ENCODE measurements at places on chromosomes 7 and 10.

DNA sequence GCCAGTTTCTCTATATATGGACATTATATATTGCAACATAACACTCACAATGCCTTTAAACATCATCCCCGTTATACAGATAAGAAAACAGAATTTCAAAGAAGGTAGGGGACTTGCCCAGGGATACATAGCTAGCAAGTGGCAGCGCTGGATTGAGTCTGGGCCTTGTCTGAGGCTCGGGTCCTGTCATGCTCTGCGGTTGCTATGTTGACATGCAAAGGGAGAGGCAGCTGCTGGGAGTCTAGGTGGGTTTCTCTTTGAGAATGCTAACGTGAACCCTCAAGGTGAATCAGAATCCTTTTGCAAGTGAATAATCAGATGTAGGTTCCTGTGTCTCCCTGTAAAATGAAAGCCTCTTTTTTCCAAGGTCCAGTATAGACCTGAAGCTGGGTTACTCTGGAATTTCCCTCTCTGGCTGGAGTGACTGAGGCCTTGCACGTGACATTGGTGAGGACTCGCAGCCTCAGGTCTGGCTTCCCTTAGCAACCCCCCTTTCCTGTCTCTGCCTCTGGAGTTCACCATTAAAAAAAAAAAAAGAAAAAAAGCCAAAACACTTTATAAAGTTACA, 38.9 kb downstream of the TCF7L2 start:
- DNase-seq = no peak

DNA sequence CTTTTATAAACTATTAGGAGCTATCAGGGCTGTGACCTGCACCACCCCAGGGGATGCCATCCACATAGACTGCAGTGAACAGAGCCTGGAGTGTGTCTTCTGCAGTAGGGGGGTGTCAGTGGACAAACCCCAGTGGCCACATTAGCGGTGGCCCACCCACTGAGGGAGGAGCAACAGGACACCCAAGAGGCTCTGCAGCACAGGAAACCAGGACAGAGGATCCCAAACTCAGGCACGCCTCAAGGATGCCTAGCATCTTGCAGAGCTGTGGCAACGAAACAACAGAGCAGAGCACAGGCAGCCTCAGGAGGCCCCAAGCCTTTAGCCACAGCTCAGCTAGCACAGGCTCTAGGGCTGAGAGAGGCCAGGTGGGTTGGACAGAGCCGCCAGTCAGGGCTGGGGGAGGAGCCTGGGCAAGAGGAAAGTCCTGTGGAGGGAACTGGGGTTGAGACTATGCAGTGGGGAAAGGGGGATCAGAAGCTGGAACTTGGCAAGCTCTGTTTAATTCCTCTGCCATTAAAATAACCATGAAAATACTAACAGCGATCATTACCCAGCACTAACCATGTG, 53.8 kb downstream of the GRID1 start:
- DNase-seq = no peak

DNA sequence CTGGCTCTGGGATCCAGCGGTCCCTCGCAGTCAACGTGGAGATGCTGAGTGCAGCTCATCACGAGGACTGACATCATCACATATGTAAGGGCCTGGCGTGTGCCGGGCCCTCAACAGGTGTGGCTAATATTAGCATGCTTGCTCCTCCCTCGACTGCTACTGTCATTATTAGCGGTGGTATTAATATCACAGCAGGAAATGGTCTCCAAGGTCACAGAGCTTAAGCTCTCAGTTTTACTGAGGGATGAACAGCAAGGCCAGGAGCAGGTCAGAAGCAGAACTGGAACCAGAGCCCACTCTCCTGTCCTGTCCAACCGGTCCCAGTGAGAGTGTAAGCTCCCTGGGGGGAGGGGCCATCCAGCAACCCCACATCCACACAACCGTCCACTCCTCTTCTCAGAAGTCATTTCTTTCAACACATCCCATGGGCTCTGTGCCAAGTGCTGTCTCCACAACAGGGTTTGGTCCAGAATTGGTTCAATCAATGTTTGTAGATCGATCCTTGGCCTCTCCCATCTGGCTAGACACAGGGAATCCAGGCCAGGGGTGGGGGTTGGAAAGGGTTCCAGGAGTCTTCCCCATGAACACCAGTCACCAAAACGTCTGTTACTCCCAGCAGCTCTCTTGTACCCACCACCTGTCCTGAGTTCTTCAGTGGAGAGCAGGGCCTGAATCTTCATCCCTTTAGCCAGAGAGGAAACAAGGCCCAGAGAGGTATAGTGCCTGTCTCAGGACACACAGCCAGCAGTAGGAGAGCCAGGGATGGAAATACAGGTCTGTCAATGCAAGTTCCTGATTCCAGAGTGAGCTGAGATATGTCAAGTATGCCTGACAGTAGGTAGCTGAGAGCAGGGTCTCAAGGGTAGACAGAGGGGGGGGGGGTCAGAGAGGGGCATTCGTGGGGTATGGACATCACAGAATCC, 45.3 kb upstream of the ZMIZ1 start:
- no peak for DNase-seq

GRCh38 chr7:132723506-132724081, 147.3 kb upstream of the PLXNA4 start:
- DNase-seq = no peak

GRCh38 chr7:25431956-25432450, 203.7 kb upstream of the NPVF start:
- DNase-seq = no peak

GRCh38 chr10:3660753-3661152, 124.3 kb downstream of the KLF6 start:
- no peak for DNase-seq

GRCh38 chr7:19397911-19398310, 252.7 kb upstream of the FERD3L start:
- DNase-seq = peak; percentile 12

DNA sequence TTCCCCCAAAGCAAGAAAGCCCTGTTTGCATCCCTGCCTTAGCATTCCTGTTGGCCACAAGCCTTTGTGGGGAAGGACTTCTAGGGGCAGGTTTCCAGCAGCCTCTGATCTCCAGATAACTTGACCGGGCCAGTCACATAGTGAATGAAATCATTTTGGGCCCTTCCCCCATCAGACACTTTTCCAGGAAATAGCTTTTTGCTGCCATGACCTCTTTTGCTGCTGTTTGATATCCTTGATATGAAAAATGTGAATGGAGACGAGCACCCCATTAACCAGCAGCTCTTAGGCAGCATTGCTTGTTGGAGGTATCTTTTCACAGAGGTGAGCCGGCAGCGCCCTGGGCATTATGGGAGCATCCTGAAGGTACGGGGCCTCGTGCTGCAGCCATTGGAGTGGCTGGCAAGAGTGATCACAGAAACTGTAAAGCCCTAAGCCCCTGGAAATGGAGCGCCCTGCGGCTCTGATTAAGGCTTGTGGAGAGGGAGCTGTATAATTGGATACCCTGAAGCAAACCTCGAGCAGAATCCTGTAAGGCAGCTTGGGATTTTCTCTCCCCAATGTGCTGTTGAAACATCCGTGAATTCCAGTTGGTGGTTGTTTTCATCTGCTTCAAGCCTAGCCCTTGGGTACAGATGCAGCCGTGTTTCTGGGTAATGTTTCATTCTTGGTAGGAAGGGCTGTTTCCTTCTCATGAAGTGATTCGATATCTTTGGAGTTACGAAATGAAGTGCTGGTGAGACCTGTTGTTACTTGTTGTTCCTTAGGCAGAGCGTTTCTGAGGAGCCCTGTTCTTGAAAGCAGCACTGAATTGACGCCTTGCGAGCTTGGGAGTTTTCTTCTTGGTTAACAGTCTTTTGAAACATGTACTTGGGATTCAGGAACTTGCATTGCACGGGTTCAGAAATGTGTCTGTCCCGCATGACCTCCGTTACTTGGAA, 179.0 kb downstream of the PTEN start:
- no peak for DNase-seq

Data from hippocampal formation (tissue), 2 donors.